NCI-H2081 (cell line): ENCODE measurements at places on chromosomes 3 and 15.

DNA sequence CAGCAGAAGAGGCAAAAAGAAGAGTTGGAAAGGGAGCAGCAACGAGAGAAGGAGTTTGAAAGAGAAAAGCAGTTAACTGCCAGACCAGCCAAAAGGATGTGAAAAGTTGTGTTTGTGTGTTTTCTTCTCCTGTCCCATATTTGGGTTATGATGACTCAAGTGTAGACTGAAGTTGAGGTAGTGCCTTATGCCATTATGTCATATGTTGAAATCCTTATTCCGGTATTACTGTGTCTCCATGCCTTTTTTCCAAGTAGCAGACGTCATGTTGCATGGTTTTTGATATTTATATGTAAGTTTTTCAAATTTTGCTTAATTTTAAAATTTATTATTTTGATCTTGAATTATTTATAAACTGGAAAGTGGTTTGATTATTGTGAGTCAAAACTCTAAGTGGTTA lies 19.2 kb downstream of the BLOC1S6 start:
- DNase-seq, result no peak

DNA sequence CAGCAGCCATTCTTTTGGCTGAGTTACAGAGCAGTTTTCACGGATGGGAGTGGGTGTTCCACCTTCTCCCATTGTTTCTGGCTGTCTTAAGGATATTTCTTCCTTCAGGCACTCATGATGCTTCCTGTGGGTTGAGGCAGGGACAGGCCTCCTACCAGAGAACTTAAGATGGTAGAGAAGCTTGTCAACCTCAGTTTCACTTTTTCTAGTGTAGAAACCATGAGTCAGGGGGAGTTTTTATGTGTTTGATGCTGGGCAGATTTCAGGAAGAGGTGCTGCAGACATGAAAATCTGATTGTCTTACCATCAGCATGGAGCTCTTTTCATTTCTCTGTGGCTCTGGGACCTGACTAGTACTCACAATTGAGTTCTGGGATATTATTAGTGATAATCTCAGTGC lies 48.7 kb upstream of the VEPH1 start:
- no peak for DNase-seq

DNA sequence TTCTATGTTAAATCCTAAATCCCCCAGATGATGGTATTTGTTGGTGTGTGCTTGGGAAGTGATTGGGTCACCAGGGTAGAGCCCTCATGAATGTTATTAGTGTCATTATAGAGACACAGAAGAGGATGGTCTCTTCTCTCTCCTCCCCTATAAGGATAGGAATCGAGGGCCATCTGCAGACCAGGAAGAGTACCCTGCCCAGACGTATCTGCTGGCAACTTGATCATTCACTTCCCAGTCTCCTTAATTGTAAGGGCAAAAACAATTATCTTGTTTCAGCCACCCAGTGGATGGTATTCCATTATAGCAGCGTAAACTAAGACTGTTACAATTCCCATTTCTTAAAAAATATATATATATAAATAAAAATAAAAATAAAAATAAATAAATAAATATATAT lies 892.2 kb downstream of the SI start:
- no peak for DNase-seq

DNA sequence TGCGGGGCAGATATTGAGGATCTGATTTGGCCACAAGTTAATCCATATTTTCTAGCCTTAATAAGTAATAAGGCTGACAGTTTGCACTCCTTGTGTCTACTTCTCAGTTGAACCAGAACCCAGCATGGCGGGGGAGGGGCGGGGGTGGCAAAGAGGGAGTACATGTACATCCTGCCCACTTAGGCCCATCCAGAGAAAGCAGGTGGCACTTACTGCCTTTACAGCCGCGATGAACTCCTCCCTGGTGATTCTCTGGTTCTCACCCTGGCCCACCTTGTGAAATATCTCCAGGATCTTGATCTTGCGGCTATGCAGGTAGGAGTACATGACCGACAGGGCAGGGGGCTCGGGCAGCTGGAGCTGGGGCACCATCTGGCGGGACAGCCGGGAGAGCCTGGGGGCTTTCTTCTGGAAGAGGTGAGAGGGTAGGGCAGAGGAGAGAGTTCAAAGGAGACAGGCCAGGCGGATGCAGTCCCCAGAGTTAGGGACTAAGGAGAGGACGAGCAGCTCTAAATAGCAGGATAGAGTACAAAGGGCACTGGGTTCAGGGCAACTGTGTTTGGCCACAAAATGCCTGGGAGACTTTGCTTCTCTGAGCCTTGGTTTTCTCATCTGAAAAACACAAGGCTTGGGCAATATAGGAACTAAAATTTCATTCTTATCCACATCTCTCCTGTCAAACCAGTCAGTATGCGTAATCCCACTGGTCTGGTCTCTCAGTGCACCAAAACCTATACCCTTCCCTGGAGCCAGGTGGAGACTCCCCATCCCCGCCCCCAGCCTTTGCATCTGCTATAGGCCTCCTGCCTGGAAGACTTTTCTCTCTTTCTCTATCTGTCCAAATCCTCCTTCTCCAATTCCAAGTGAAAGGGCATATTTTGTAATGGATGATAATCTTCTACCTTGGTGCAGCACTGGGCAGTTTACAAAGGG lies 10.1 kb downstream of the EFCAB12 start:
- no peak for DNase-seq

DNA sequence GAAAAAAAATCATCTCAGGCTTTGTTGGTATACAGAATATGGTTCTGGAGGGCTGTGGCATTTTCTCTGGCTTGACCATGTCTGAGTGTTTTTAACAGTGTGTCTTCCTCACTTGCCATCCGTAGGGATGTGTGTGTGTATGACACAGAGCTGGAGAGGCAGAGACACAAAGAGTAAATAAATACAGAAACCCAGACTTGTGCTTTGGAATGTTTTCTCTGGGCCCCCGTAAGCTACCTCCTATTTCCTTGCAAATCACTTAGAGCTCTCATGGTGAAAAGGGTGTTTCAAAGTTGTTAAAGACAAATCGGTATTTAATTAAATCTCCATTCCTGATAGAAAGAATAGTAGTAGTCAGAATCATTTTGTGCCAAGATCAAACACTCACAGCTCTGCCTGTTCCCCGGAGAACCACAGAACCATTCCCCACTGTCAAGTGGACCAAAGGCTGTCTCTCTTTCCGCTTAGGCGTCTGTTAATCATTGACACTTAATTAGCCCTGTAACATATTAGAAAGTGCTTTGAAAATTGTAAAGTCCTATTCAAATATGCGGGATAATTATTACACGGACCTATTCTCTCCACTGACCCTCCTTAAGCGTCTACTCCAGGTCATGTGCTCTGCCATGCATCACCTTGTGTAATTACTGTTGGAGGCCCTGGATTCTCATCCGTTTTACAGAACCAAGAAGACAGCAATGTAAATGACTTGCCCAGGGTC lies 313.6 kb upstream of the TLE3 start:
- no peak for DNase-seq

GRCh38 chr3:170598091-170598502 lies 12.2 kb upstream of the SLC7A14 start:
- DNase-seq, result no peak

- no peak for DNase-seq
These were observed 52.9 kb upstream of the WNT7A start for GRCh38 chr3:13932578-13933295.

GRCh38 chr3:195458316-195458717 lies 15.5 kb upstream of the ACAP2 start:
- DNase-seq, result no peak

- no peak for DNase-seq
These were observed 29.9 kb upstream of the POLR2M start for GRCh38 chr15:57676585-57676984.

- DNase-seq, result no peak
These were observed 45.9 kb upstream of the ATP1B3 start for GRCh38 chr3:141830508-141830907.

GRCh38 chr15:80891006-80891405 lies 98.6 kb downstream of the MESD start:
- DNase-seq, result no peak

DNA sequence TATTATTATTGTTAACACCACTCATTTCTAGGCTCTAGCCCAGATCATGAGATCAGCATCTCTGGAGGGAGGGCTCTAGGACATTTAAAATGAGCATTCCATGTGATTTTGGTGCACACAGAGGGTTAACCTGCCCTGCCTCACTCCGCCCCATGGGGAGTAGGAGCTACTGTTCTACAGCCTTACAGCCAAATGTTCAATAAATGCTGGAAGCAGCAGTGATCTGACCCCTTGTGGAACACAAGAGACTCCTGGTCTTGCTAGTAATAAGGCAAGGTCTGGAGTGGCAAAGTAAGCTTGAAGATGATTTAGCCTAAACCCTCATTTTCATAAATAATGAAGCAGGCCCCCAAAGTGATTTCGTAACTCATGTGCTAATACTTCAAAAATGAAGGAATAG lies 166.4 kb upstream of the EOMES start:
- no peak for DNase-seq

GRCh38 chr15:74336061-74337005 lies 31.1 kb downstream of the CYP11A1 start:
- no peak for DNase-seq

- peak; percentile 1 for DNase-seq
These were observed 81.6 kb downstream of the LRRC49 start for GRCh38 chr15:70974004-70974832.

DNA sequence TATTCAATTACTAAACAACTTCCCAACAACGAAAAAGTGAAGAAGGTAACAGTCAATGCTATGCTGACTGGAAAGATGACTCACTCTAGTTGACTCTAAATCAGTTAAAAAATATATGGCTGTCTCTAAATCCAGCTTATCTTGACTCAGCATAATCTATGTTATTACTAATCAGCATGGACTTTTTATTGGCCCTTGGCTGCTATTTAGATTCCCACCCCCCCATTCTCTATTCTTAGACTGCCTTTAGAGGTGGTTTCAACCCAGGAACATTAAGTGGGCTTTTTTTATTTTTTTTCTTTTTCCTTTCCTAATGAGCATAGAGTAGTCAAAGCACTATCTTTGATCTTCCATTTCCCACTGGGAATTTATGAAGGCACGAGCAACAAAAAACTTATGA lies 1.9 kb downstream of the PCOLCE2 start:
- DNase-seq, result no peak

DNA sequence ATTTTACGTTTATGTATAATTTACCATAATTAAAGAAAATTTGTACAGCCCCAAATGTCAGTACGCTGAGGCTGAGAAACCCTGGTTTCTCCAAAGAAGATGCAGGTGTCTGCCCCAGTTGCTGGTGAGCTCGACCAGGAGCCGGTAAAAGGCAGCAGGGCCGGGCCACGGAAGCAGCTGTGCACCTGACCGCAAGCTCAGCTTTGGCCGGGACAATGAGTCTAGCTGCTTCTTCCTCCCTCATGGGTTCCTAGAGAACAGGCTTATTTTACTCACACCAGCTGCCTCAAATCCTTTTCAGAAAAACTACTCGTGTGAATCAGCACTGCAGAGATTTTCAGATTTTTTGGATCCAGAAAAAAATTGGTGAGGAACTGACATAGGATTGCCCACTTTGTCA lies 18.0 kb upstream of the ZXDC start:
- DNase-seq, result no peak

DNA sequence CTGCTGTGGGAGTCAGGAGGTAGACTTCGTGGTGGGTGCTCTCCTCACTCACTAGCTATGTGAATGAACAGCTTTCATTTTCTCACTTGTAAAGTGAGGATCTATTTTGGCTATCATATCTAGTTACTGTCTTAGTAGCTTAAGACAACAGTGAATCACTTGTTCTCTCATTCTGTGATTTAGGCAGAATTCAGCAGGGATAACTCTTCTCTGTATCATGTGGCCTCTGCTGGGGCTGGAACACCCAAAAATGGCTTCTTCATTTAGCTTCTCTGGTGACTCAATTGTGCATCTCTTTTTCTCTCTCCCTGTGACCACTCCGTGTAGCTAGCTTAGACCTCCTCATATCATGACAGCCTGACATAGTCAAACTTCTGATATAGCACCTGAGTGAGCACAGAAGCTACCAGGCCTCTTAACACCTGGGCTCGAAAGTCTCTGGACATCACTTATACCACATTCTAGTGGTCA lies 68.4 kb downstream of the BFSP2 start:
- no peak for DNase-seq

- no peak for DNase-seq
These were observed 153.5 kb downstream of the SV2B start for GRCh38 chr15:91253605-91254004.

DNA sequence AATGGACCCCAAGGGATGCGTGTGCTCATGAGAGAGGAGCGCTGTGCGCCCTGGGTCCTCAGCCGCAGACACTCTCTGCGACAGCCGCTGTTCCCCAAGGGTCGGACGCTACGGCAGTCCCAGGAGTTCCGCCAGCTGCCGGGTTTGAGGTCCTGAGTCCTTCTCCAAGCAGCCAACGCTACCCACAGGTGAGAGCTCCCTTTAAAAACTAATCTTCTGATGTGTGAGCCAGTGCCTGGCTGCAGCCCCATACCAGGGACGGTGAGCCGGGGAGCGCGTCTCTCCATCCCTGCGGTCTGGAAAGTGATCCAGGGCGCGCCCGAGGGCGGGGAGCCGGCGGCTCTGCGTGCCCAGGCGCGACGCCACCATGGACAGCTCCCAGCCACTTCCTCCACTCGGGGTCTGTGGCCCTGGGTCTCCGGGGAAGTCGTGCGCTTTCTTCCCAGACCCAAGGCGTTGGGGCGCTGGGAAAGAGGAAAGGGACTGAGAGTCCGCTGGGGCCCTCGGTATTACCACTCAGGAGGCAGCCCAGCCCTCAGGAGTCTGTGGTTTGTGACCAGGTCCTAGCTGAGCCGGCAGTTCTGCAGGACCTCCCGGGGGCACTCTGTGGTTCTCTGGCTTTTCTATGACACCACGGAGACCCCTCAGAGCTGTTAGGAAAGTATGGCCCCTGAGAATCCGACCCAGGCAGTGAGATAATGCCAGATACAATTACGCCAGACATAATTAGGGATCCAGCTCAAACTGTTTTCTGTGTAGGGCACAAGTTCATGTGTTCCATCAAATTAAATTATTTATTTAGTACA lies 1.4 kb downstream of the CEMIP start:
- no peak for DNase-seq
